Breast epithelium (tissue), 4 donors: ENCODE measurements at places on chromosomes 7 and 10. TPM values are rescaled to one million over a fixed set of nuclear protein-coding genes. Genes with fewer than 3 reads are reported as not detected.

Gene SPDYE11
- not detected for total RNA-seq

DNA sequence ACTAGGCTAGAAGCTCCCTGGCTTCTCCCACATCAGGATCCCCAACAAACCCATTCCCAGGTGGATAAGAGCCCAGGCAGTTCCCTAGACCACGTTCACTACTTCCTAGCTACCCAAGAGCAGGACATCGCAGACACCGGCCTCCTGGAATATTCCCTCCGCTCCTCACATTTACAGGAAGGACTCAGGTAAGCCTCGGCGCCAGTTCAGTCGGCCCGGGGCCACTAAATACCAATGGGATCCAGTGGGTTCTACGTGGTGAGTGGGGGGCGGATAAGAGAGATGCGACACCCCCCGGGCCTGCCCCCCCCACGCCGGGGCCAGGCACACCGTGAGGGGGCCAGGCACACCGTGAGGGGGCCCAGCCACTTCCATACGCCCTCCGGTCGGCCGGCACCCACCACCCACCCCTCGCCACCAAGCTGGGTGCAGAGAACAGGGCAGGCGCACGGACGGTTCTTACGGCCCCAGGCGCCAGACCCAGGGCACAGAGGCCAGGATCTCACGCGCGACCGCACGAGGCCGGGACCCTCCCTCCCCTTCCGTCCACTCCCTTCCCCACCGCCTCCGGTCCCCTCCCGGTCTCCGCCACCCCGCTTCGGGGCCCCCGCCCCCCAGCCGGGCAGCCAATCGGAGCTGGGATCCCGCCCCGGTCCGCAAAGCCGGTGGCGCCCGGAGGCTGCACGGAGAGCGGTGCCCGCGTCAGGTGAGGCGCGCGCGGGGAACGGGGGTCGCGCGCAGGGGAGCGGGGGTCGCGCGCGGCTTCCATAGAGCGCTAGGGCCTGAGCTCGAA lies at the start of gene BLVRA:
Gene BLVRA (plus strand): TSS at position 652 of the 793 bp plus-strand sequence. CDS start 12,479 bp downstream, outside the sequence.
- H3K4me3 ChIP-seq = peak within 1 kb of the TSS; percentile 76
- peak within 1 kb of the TSS; percentile 84 for H3K27ac ChIP-seq
- peak; percentile 45 for DNase-seq
- no peaks in the 10 kb centered on the region for H3K27me3 ChIP-seq

- no peaks in the 10 kb centered on the region for H3K4me1 ChIP-seq
- no peak overlapping the region for H3K4me3 ChIP-seq
- H3K36me3 ChIP-seq = no peaks in the 10 kb centered on the region
- H3K27me3 ChIP-seq = no peaks in the 10 kb centered on the region
- no peak overlapping the region for H3K27ac ChIP-seq
Measured at GRCh38 chr7:117296066-117296465, 26.8 kb downstream of the WNT2 start.

DNA sequence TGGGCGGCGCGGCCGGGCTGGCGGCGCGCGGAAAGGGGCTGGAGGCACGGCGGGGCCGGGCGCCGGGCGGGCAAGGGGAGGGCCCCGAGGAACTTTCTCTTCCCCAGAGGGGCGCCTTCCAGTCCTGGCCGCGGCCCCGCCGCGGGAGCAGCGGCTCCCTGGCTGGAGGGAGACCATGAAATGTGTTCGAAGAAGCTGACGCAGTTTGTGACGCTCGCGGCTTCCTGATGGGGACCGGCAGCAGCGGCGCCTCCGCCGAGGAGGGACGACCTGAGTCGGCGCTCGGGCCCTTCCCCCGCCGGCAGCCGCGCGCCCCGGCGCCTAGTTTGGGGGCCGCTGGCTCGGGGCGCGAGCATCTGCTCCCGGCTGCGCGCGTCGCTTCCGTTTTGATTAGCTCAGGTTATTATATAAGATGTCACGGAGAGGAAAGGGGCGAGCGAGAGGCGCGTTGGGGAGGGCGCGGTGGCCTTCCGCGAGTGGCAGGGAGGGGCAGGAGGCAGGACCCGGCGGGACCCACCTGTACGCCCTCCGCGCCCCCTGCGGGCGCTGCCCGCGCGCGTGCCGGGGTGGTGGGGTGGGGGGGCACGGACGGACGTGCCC lies 57.1 kb upstream of the PCGF5 start:
- H3K4me3 ChIP-seq = peak overlapping the region; percentile 96
- peak overlapping the region; percentile 98 for H3K27ac ChIP-seq
- H3K4me1 ChIP-seq = no peaks in the 10 kb centered on the region
- peak; percentile 48 for DNase-seq
- no peaks in the 10 kb centered on the region for H3K36me3 ChIP-seq
- H3K27me3 ChIP-seq = no peaks in the 10 kb centered on the region

GRCh38 chr10:372566-372965 lies 237.3 kb downstream of the ZMYND11 start:
- H3K36me3 ChIP-seq = no peaks in the 10 kb centered on the region
- H3K27ac ChIP-seq = no peak overlapping the region
- no peaks in the 10 kb centered on the region for H3K4me1 ChIP-seq
- no peak for DNase-seq
